ENCODE measurements at places on chromosomes 4 and X.

DNA sequence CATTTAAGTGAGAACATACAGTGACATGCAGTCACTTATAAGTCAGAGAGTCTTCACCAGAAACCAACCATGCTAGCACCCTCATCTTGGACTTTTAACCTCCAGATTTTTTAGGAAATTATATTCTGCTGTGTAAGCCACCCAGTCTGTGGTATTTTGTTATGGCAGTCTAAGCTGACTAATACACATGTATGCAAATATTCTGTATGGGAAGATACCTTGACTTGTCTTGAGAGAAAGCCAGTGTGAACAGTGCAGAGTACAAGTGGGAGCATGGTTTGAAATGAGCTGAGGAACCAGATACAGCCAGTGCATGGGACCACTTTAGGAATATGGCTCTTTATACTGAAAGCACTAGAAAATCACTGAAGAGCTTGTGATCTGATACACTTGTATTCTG, 110.4 kb upstream of the MAP9 start:
- no peak for DNase-seq

GRCh38 chrX:102345916-102346315, 93.9 kb downstream of the NXF2B start:
- DNase-seq = peak; percentile 75

DNA sequence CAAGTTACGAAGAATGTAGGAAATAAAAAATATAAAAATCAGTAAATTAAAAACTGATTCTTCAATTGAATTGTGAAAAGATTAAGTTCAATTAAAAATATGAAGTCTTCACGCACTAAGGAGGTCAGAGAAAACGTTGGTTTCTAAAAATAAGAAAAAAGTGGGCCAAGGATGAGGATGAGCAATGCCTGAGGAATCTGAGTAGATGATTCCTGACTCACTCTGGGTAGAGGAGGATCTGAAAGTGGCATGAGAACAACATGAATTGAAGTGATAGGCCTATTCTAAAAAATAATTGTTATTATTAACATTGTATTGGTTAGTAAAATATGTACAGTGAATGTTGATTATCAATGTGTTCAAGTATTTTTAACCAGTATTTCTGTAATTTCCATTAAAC, 444.2 kb downstream of the GRIA2 start:
- DNase-seq = no peak

DNA sequence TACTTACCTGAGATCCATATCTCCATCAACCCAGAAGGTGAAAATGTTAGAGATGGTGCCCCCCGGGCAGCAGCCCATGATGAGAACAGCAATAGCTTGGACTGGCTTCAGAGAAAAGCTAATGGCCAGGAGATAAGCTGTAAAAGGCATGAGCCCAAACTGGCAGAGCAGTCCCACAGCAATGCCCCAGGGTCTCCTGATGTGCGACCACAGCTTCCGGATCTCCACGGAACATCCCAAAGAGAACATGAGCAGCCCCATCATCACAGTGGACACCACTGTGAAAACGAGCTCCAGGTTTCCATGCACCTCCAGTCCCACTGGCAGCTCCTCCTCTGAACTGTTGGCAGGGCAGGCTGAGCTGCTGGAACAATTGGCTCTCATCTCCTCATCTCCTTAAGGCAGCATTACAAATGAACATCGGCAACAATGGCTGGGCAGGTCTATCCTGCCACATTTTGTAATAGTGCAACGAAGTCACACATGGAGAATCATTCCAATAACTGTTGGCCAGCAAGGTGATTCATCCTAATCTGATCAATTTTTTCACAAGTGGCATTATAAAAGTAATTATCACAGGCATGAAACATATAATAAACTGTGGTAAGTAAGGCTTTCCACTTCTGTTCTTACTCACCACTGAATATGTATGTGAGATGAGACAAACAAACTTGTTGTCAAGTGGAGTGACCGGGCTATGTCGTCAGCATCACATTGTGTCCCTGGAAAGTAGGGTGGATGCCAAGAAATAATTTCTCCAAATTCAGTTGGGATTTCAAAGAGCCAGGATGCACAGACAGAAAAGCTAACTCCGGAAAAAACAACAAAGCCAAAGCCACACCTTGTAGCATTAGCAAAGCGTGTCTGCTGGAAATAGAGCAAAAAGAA, at the start of gene SLC10A6:
TSS of gene SLC10A6 (minus strand) at position 653 of the 888 bp plus-strand sequence. CDS start at position 384, 269 bp downstream.
- no peak for DNase-seq

GRCh38 chrX:14361435-14361834, 167.9 kb upstream of the GLRA2 start:
- no peak for DNase-seq

DNA sequence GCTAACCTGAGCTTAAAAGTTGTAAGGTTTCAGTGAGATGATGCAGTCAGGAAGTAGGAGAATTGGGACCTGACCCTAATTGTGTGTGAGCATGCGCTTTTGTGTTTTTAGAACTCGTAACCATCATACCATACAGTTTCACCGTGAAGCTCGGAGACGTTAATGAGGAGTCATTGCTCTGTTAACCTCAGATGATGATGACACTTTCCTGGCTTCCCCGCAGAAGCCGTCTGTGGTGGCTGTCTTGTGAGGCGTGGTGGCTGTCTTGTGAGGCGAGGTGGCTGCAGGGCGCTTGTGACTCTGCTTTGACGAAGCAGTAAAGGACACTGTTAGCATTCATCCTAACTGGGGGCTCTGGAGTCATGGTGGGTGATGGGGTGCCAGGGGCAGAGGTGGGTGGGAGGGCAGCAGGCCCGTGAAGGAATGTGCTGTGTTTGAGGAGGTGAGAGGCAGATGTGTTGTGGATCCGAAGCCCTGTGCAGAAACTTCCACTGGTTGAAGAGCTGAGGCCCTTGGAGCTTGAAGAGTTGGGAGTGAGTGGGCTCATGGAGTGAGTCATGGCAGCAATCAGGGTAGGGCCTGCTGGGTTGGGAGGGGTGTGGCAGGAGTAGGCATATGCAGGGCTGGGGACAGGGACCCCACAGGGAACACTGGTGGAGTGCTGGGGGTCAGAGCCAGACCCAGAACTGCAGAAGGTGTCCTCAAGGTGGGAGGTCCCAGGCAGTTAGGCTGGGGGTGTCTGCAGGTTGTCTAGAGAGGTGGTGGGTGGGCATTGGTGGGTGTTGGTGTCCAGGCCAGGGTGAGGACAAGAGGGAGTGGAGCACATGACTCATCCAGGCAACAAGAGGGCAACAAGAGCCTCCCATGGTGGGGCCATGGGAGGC, 57.4 kb downstream of the NSD2 start:
- no peak for DNase-seq

GRCh38 chr4:20724915-20725314, 24.7 kb downstream of the PACRGL start:
- DNase-seq = no peak

DNA sequence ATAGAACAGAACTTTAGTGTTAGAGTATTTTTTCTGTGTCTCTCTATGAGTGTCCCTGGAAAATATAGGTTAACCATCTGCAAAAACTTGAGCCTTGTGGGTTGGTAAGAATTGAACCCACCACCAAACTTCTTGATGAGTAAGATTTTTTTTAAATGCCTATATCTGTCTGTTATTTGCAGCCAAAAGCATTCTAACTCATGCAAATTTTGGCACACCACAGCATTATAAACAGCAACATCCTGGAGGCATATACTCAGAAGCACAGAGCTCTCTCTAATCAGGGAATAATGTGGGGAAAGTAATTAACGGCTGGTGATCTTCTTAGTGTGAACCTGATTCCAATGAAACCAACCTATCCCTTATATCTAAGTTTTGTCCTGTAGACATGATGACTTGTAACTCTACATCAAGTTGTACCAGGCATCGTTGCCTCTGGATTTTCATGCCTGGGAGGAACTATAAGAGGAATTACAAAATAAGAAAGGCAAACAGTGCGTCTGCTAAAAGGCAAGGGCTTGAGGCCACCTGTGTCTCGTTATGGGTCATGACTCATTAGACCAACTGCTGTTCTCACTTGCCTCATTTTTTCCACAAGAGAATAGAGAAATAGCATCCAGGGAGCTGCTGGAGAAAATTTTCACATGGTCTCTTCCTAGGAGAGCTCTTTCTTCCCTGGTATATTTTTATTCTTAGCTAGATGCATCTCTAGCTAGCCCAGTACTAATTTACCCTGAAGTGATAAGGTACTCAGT, 202.4 kb downstream of the CHIC2 start:
- no peak for DNase-seq

DNA sequence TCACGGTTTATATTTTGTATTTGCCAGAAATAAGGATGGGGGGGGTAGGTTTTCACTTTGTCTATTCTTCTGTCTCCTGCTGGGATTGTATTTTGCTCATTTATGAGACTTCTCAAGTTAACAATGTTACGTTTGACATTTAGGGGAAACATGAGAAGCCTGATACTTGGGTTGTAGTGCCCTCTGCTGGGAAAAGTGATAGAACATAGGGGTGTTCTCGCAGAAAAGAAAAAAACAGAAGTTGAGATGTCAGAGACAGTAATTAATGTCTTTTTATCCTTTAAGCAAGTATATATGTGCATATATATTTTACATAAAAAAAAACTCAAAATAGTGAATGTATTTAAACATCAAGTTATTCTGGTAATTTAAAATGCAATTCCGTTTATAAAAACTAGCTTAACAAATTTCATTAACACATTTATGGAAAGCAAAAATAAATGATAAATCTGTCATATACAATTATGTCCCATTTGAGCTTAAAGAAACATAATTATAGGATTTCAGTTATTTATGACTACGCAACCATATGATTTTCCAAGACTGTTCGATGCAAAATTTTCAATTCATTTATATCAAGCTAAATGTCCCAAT, 46.0 kb upstream of the TMPRSS11F start:
- DNase-seq = peak; percentile 92

GRCh38 chr4:139176302-139177048, 543 bp downstream of the ELF2 start:
- DNase-seq = peak; percentile 38

- no peak for DNase-seq
Observed at GRCh38 chr4:58760737-58761136, 1650.6 kb upstream of the IGFBP7 start.

DNA sequence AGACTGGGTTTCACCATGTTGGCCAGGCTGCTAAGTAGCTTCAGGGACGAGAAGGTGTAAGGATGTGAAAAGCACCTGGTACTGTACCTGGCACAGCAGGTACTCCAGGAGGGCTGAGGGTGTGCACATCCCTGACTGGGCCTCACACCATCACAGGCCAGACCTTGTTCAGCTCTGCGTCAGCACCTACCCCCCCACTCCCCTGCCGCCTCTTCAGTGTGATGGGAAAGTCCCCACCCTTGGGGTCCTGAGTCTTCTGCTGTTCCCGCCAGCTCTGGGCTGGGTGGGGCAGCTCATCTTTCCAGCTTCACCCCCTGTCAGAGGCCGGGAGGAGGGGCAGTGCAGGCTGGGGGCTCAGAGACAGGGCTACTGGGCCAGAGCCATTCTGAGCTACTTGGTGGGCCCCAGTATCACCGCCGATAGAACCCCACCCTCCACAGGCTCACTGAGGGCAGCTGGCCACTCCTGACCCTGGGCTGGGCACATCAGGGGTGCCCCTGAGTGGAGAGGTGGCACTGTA, 6.7 kb upstream of the SH3BP2 start:
- DNase-seq = no peak

Data from spinal cord (tissue), 10 donors.